ENCODE measurements at places on chromosomes 6 and 20. TPM values are rescaled to one million over a fixed set of nuclear protein-coding genes. Genes with fewer than 3 reads are reported as not detected.

DNA sequence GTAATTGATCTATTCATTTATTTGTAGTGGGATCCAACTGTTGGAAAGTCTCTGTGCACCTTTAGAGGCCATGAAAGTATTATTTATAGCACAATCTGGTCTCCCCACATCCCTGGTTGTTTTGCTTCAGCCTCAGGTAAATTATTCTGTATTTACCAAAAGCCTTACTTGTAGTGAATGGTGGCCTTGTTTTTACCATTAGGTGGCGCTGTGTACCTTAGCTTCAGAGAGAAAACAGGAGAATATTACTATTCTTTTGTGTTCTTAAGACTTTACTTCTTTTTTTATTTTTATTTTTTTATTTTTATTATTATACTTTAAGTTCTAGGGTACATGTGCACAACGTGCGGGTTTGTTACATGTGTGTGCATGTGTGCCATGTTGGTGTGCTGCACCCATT is 23.7 kb downstream of the PEX7 start:
- DNase-seq: peak; percentile 47

GRCh38 chr20:13625304-13625979 is 13.3 kb downstream of the TASP1 start:
- DNase-seq: no peak

DNA sequence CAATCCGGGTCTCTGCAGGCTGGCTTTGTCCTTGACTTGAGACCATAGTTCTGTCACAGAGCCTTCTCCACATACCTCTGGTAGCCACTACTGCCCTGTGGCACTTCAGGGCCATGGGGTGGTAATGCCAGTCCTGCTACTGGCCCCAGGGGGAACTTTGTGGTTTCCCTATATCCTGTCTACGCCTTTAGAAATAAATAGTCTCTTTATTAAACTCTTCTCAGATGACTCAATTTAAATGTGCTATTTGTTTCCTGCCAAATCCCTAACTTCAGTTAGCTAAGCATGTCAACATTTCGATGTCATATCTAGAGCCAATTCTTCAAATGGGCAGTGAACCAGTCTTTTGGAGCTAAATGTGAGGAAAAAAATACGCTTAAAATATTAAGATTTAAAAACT is 60.1 kb downstream of the SEL1L2 start:
- no peak for DNase-seq

- DNase-seq: no peak
Observed at GRCh38 chr20:51457533-51457932, 85.0 kb downstream of the NFATC2 start.

DNA sequence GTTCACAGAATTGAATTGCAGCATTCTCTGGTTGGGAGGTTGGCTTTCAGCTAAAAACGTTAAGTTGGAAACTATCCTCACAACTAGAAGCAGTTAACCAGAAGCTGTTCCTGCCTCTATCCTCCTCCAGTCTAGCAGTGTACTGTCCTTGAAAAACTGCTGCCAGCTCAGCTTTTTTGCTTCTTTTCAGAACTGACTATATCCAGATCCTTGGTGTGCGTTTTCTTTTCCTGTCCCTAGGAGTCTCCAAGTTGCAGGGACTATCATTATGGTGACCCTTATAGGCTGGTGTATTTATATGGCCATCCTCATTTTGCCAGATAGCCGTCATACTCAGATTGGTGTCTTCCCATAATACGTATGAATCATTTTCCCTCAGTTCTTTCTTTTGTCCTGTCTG is 5.5 kb downstream of the ITCH start:
- no peak for DNase-seq

The CST5 gene
- total RNA-seq: not detected
